ENCODE measurements at places on chromosomes 7 and 10. TPM values are rescaled to one million over a fixed set of nuclear protein-coding genes. Genes with fewer than 3 reads are reported as not detected.

The CDHR3 gene
- not detected for total RNA-seq

The ZNF365 gene
- total RNA-seq = 10.1 TPM

The PRSS37 gene
- total RNA-seq = not detected

The CHST15 gene
- total RNA-seq = 27.1 TPM

The MGAM2 gene
- total RNA-seq = not detected

The ATOH7 gene
- total RNA-seq = not detected

All from Caki2 (cell line).